IPS DF 6.9 (cell line): ENCODE measurements at places on chromosomes 2 and 18.

GRCh38 chr2:30673127-30673526 lies 134.1 kb downstream of the CAPN13 start:
- DNase-seq: no peak

GRCh38 chr2:54999182-54999581 lies 51.1 kb downstream of the RTN4 start:
- no peak for DNase-seq

DNA sequence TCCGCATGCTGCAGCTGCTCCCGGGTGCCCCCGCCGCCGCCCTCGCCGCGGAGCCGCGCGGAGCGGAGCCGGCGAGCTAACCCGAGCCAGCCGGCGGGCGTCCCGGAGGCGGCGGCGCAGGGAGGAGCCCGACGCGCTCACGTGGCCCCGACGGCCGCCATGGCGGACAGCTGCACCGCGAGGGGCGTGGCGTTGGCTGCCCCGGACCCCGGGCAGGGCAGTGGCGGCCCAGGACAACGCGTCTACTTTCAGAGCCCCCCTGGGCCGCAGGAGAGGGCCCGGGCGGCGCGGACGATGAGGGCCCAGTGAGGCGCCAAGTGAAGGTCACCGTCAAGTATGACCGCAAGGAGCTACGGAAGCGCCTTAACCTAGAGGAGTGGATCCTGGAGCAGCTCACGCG lies 30.0 kb upstream of the CCNYL1 start:
- no peak for DNase-seq

DNA sequence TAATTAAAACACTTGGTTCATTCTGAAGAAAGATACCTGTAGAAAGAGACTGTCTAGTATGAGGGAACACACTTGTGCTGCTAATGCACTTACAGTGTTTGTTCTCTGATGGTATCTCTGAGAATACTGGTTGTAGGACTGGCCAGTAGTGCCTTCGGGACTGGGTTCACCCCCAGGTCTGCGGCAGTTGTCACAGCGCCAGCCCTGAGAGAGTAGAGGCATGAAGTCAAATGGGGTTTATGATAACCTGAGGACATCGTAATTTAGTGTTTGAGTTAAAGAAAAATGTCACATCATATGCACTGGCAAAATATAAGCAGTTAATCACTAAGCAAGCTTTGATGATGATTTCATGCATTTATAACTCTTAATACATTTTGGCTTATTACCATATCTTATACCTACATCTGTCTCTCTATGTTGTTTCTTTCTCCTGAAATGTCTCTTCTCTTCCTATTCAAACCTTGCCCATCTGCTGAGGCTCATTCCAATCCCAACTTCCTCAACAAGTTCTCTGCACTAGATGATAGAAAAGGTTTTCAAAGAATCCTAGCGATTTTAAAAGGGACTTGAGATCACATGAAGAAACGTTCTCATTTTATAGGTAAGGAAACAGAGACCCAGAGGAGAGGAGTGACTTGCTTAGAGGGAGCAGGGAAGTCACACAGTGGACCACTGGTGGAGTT lies 50.2 kb downstream of the ATIC start:
- no peak for DNase-seq

DNA sequence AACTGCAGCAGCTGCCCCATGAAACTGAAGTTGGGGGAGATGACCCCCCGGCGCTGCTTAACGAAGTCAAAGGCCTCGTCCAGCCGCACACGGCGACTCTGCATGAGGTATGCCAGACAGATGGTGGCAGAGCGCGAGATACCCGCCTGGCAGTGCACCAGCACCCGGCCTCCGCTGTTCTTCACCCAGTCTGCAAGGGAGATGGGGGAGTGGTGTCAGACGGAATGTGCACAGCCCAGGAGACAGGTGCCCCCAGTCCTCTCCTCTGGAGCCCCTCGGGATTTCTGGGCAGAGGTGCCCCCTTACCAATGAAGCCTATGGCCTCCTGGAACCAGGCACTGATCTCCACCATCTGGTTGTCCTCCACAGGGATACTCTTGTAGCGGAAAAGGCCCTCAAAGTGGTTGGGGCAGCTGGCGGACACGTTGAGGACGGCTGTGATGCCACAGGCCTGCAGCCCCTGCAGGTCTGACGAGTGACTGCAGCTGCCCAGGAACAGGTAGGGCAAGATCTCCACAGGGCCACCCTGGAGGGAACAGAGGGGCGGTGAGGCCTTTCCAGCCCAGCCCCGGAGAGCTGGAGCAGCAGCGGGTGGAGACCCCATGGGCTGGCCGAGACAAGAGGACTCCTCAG lies 1.3 kb downstream of the DUSP2 start:
- DNase-seq: no peak

- no peak for DNase-seq
Observed at GRCh38 chr2:9355716-9356115, 67.6 kb downstream of the ITGB1BP1 start.

DNA sequence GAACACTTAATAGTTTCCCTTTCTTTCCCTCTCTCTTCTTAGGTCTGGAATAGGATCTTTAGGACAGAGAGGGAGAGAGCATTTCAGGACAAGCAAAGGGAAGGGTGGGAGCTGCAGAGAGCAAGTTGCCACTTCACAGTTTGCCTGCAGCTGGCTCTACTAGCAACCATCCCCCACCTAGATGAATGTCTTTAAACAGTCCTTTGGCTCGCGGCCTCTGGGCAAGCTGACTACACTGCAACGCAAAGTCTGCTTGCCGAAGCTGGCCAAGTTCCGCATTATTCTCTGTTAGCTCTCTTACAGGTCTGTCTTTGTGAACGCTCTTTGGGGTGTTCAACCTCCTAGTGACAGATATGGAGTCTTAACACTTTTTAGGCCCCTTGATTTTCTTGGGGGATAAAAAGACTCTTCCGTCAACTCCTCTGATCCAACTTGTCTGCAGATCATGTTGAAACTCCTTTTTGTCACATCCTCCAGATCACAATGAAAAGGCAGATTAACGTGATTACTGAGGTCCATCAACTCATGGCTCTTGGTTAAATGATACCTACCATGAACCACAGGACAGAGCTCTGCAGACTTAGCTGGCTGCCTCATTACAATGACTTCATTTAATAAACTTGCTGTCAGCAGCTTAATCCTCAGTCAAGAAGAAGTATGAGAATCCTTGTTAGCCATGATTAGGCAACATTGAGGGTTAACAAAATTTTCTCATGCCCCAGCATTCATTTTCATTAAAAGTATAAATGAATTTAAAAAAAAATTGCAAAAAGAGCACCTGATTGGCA lies 74.6 kb downstream of the SLC4A3 start:
- DNase-seq: no peak

DNA sequence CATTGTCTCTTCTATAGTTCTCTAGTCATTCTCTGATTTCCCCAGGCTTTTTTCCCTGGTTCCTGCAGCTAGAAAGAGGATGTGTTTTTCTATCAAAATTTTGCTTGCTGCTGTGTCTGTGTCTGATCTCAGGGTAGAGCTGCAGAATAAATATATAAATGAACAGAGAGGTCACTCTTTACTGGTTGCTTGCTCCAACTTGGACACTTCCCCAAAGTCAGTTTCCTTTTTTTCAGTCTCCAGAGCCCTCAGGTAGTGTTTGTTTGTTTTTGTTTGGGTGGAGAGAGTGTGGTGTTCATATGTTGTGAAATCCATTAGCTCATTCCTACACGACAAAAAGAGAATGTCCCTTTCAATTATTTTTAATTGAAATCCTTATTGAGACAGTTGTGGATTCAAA lies 85.8 kb downstream of the CERS6 start:
- no peak for DNase-seq

- no peak for DNase-seq
Observed at GRCh38 chr18:55780586-55781071, 192.6 kb upstream of the TCF4 start.

DNA sequence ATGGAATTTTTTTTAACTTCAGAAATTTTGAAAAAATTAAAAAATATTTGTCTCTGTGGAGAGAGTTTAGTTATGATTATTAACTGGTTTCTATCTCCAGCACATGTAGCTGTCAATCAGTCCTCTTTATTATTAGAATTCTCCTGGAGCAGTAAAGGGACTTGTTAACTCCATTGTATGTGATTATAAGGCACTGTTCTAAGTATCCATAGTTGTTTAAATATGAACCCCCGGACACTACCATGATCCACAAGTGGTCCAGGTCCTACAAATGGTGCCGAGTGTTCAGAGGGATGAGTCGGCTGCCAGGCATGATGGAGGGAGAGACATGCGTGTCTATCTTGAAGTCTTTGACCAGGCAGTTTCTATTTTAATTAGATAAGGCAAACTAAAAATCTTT lies 492 bp downstream of the CHRNA1 start:
- no peak for DNase-seq
